ENCODE measurements at places on chromosomes 4 and X.

- no peak for DNase-seq
Measured at GRCh38 chr4:41881981-41882624, 53.1 kb upstream of the TMEM33 start.

DNA sequence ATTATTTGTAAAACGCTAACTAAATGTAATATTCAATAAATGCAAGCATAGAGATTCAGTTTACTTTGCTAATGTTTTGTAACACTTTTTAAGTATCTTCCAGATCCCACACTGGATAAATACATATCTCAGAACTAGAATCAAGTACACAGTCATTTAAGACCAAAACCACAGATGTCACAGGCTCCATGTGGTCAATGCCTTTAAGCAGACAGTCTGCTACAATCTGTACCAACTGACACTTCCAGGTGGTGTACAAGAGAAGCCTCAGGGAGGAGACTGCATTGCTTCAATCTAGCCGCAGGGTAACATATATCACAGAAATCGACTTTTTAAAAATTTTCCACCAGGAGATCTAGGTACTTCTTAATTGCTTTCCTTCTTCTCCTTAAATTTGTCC lies 229.6 kb upstream of the DIAPH2 start:
- no peak for DNase-seq

DNA sequence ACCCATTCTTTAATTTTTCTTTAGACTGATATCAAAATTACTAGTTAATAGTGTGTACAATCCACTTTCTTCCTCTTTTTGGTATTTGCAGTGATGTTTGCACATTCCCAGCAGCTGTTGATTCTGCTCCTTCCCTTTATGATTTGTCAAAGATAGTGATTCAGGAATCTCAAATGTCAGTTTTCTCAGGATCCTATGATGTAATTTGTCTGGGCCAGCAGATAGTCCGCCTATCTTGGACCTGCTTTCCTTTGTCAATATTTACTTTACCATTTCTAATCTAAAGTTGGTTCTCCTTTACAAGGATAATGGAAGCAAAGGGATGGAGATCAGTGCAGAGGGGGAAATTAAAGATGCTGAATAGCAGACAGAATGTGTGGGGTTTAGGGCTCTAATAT lies 122.1 kb downstream of the REELD1 start:
- no peak for DNase-seq

DNA sequence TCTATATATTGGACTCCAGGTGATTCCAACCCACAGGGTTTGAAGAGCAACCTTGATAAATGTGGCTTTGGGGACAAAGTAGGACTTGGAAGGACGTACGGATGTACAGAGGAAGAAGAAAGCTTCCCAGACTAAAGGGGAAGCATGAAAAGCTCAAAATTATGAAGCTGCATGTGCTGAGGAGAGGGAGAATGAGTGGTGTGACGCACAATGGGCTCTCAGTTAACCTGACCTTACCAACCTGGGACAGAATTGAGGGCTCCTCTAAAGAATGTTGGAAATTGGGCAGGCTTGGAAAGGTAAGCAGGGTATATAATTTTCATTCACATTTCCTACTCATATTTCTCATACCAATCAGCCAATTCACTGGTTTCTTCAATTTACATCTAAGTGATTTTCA lies 10.5 kb upstream of the TIGD2 start:
- no peak for DNase-seq

GRCh38 chrX:20116087-20116576 lies 575 bp downstream of the MAP7D2 start:
- no peak for DNase-seq

GRCh38 chr4:151841107-151841506 lies 80.3 kb upstream of the GATB start:
- DNase-seq, result no peak

DNA sequence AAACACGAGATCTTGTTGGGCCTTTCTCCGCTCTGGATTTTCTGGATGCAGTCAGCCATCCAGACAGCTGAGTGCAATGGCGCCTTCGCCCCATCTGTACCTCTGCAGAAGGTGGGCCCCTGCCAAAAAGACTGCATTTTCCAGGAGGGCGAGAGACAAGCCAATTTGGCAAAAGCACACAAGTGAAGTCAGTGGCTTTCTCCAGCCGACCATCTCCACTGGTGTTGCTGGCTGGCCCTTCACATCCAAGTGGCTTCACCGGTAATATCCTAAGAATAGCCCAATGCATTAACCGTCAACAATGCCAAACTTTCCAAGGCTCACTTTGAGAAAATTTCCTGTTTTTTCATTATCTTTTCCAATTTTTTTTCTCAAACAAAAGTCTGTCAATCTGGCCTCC lies 96.2 kb upstream of the MXRA5 start:
- DNase-seq, result peak; percentile 41

GRCh38 chr4:65096630-65097029 lies 573.7 kb downstream of the EPHA5 start:
- DNase-seq, result no peak

GRCh38 chrX:9566150-9566621 lies 101.3 kb downstream of the TBL1X start:
- DNase-seq, result peak; percentile 51

DNA sequence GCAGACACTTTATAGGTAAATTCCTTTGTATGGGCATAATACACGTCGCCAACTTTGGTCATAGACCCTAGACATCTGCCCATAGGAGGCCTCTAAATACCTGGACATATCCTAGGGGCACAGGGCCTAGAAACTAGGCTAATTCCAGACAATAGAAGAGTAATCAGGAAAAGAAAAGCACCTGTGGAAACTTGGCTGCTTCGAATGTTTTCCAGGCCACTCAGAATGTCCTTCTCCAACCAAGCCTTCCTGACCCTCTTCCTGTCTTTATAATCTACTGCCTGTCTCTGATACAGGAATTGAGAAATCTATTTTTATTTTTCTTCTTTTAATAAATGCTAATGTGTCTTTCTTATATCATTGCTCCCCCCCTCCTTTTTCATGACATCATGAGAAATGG lies 493.1 kb downstream of the IL15 start:
- DNase-seq, result no peak

- DNase-seq, result peak; percentile 15
Measured at GRCh38 chrX:155767876-155768769, 113.0 kb upstream of the VAMP7 start.

DNA sequence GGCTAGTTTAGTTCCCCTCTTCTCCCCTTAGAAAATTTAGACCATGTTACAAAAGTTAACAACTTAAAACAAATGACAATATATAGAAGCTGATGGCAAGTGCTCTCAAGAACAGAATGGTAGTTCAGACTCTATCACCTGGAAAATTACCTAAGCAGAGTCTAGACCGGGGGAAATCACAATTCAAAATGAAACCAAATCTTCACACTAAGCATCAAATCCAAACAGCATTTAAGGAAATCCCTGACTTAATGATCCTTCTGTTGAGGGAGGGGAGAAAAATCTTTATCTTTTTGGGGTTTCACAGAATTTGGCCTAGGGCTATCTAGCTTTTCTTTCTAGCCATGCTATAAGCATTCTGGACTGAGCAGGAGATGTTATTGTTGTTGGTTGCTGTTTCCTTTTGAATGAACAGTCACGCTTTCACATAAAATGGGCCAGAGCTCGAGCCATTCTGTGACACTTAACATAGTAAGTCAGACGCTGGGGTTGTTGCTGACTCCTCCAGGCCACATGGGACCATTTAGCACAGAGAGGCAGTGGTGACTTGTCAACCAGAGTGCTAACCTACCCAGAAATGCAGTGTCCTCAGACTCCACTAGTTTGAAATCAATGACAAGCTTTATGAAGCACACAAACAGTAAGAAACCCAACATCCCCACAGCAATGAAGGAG lies 16.0 kb upstream of the LSM6 start:
- no peak for DNase-seq

DNA sequence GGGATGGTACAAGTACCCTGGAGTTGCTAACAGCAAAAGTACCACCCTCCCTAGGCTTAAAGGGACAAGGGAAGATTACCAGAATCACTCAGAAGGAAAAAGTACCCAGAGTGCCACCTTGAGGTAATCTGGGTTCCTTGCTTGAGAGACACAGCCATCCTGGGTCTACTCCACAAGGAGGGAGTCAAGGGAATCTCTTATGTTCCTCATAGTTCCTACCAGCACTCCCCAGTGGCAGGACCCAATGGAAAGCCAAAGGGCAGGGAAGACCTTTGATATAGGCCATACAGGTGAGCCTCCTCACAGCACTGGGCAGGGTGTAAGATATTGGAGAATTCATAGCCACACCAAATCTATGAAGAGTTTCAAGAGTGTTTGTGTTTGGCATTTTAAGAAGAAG lies 5.7 kb downstream of the IL2 start:
- no peak for DNase-seq

GRCh38 chr4:142556570-142557238 lies 289.4 kb downstream of the INPP4B start:
- DNase-seq, result no peak

- DNase-seq, result no peak
Measured at GRCh38 chrX:103431316-103431715, 55.0 kb downstream of the BEX3 start.

GRCh38 chr4:95517576-95518345 lies 31.0 kb downstream of the UNC5C start:
- no peak for DNase-seq

- DNase-seq, result no peak
Measured at GRCh38 chrX:104621781-104622180, 55.8 kb downstream of the IL1RAPL2 start.

GRCh38 chrX:103879339-103879738 lies 47.3 kb upstream of the RAB9B start:
- DNase-seq, result no peak

DNA sequence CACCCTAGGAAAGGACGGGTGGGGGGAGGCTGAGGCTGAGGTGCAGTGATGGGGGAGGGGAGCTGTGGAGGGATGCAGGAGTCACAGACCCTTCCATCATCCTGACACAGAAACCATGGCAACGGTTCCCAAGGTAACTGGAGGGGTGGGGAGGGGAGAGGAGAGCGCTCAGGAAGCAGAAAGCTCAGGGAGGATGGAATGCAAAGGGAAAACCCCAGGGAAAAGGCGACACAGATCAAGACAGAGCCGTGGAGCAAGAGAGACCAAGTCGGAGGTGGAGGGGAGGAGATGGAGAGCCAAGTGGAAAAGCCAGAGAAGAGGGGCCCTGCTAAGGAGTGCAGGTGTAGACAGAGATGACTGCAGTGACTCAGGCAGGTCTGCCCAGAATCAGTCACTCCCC lies 14.5 kb downstream of the L1CAM start:
- DNase-seq, result no peak

DNA sequence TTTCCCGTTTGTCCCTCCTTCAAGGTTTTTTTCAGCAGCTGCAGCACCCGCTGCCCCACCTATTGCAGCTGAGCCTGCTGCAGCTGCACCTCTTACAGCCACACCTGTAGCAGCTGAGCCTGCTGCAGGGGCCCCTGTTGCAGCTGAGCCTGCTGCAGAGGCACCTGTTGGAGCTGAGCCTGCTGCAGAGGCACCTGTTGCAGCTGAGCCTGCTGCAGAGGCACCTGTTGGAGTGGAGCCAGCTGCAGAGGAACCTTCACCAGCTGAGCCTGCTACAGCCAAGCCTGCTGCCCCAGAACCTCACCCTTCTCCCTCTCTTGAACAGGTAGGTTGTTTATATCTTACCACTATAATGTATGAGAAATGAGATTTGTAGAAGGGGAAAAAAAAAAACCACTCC lies 4.5 kb downstream of the PRR27 start:
- DNase-seq, result no peak

DNA sequence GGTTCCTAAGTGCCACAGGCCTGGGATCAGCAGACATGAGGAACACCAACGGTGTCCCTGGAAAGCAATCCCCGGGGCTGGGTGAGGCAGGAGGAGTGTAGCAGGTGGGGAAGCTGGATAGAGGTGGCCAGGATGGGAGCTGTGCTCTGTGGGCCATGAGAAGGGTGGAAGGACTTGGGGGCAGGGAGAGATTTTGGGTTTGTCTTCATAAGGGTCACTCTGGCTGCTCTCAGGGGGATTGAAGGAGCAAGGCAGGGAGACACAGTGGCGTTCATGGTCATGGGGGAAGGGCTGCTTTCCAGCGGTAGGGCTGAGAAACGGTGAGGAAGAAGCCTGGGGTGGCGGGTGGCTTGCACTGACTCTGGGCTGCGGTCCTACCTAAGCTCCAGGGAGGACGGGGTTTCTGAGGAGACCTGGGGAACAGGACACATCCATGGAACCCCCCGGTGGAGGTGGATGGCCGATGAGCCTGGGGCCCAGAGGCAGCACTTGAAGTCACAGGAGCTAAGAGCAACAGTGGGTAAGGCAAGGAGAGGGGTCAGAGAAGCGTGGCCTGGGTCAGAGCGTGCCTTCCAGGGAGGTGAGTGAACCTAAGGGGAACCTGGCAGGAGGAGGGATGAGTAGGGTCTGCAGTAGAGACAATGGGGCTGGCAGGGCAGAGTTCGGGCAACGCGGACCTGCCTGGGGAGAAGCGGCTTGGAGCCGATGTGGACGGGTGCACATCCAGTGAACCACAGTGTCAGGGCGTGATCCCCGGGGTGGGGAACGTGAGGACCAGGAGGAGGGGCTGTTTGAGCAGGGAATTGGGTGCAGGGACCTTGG lies 12.4 kb upstream of the CTBP1 start:
- no peak for DNase-seq

- DNase-seq, result no peak
Measured at GRCh38 chrX:21700275-21700674, 42.1 kb upstream of the KLHL34 start.

GRCh38 chrX:13432414-13433297 lies 112.8 kb upstream of the ATXN3L start:
- peak; percentile 86 for DNase-seq

GRCh38 chr4:46270986-46271596 lies 118.8 kb downstream of the GABRA2 start:
- peak; percentile 8 for DNase-seq

- DNase-seq, result no peak
Measured at GRCh38 chr4:150590631-150591030, 8.7 kb downstream of the MAB21L2 start.

DNA sequence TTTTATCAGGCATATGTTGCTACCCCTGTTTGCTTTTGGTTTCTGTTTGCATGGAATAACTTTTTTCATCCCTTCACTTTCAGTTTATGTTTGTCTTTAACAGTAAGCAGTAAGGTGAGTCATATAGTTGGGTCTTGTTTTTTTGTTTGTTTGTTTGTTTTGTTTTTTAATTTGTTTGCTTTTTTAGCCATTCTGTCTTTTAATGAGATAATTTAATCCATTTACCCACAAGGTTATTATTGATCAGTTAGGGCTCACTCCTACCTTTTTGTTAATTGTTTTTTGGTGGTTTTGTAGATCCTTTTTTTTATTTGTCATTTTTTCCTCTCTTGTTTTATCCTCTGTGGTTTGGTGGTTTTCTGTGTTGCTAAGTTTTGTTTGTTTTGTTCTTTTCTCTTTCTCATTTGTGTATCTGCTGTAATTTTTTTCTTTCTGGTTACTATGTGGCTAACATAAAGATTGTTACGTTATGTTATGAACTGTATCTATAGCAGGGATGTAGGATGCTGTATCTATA lies 379.5 kb upstream of the MAD2L1 start:
- no peak for DNase-seq

DNA sequence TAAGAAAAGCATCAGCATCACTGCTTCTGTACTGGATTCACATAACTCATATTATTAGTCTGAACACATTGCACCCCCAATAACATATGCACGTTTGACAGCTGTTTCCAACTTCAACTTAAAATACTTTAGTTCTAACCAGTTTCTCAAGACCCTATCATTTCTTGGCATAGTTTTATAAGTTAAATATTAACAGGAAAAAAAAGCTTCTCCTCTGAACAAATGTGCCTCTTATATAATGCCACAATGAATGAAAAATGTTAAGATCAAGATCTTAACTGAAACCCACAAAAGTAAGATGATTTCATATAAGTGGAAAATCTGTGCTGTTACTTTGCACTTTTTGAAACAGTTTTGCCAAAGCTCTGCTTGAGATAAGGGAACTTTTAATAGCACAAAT lies 652.8 kb upstream of the FAM241A start:
- no peak for DNase-seq

Measured in muscle of arm (tissue), 14 donors.